ENCODE measurements at places on chromosomes 7 and 10. TPM values are rescaled to one million over a fixed set of nuclear protein-coding genes. Genes with fewer than 3 reads are reported as not detected.

The INA gene
- total RNA-seq, result 0.33 TPM

The LRRC18 gene
- total RNA-seq, result not detected

The CUX1 gene
- total RNA-seq, result 29.3 TPM

The AEBP1 gene
- total RNA-seq, result 8.9 TPM

The OR13A1 gene
- not detected for total RNA-seq

The ALDH18A1 gene
- 82.6 TPM for total RNA-seq

The CRPPA gene
- total RNA-seq, result 1.3 TPM

The FAM237B gene
- not detected for total RNA-seq

The UBN2 gene
- 5.9 TPM for total RNA-seq

The NPFFR1 gene
- total RNA-seq, result not detected

The DENND11 gene
- 50.3 TPM for total RNA-seq

The SPDYE8 gene
- total RNA-seq, result not detected

The GLI3 gene
- total RNA-seq, result 3.6 TPM

The TET1 gene
- total RNA-seq, result 1.3 TPM

The SLC29A4 gene
- total RNA-seq, result 2.1 TPM

The CYTH3 gene
- 20.9 TPM for total RNA-seq

The HOXA7 gene
- 5.6 TPM for total RNA-seq

All from vein endothelial cell (primary cell).